ENCODE measurements at places on chromosomes 2 and 18.

DNA sequence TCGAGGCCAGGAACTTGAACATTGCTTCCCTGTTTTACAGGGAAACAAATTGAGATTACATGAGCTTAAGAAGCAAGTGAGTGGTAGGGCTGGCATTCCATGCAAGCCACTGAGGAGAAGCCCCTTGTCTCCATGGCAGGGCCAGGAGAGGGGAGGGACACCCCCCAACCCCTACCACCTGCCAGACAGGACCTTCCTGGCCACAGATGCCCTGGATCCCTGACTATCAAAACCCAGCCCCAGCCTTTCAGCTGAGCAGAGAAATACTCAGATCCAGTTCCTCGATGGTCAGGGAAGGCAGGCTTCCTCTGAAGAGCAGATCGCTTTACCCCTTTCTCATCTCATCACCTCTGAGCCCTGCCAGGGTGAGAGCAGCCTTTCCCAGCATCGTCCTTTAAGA is 53.8 kb upstream of the ALPP start:
- no peaks in the 10 kb centered on the region for H3K36me3 ChIP-seq
- H3K4me3 ChIP-seq, result no peak overlapping the region
- DNase-seq, result no peak
- H3K4me1 ChIP-seq, result peaks cover 31% of the 10 kb centered on the region
- no peak overlapping the region for H3K27ac ChIP-seq

DNA sequence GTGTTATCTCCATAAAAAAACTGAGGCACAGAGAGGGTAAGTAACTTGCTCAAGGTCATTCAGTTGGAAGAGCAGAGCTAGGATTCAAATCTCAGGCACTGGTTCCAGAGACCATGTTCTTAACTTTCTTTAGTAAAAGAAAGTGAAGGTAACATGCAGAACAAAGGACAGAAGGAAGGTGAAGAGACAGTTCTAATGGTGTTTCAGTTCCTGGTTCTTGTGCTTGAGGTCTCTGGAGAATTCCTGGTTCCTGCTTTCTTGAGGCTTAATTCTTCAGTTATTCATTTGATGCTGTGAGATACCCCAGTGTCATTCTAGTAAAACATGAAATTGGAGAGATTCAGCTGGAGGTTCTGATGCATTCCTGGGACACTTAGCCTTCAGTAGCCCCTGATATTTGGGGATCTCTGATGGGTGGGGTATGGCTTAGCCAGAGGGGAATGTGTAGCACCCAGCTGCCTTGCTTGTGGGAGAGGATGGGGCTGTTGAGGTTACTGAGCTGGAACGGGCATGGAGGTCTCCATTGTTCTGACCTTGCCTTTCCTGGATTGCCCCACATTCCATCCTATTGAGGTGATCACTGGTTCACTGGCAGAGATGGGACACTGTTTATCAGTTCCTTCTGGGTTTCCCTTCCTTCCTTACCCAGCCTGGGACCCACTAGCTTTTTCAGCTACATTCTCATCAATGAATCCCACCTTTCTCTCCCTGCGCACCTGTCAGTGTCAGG is 46.8 kb downstream of the SEMA4F start:
- H3K27ac ChIP-seq, result no peak overlapping the region
- no peaks in the 10 kb centered on the region for H3K4me1 ChIP-seq
- DNase-seq, result no peak

- no peaks in the 10 kb centered on the region for H3K4me1 ChIP-seq
- H3K36me3 ChIP-seq, result no peaks in the 10 kb centered on the region
- DNase-seq, result no peak
These were observed 225.0 kb upstream of the NT5C1B start for GRCh38 chr2:18814387-18814786.

GRCh38 chr2:30283931-30284565 is 52.7 kb downstream of the LBH start:
- no peaks in the 10 kb centered on the region for H3K27me3 ChIP-seq
- no peak overlapping the region for H3K27ac ChIP-seq
- no peak for DNase-seq
- H3K4me1 ChIP-seq, result peaks cover 10% of the 10 kb centered on the region
- no peaks in the 10 kb centered on the region for H3K36me3 ChIP-seq
